Activated naive CD8-positive, alpha-beta T cell treated with anti-CD3 and anti-CD28 coated beads, Interleukin-2, amount 10 ng/mL, durations not matched to agents 7 days and 5 days (primary cell): ENCODE measurements at places on chromosomes 13 and 19.
A peak's percentile ranks its signal among the peaks of the same experiment; 100 is the strongest.

- DNase-seq, result no peak
These were observed 330.2 kb downstream of the PCDH9 start for GRCh38 chr13:66899955-66900354.

GRCh38 chr13:36608474-36608873, 65.3 kb upstream of the SERTM1 start:
- no peak for DNase-seq

DNA sequence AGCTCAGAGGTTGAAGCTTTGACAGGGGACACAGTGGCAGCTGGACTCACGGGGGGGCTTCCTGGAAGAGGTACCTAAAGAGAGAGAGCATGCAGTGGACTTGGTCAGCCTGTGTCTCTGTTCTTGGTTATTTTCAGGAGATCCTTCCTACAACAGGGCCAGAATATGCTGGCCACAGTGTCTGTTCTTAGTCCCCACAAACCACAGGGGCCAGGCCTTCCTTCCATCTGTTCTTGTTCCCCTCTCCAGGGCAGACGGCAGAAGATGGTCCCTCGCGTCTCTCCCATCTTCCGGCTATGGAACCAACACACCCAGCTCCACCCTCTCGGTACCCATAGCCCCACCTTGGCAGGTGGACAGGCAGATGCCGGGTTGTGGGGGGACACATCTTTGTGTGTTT, 24.8 kb downstream of the MAST3 start:
- DNase-seq, result no peak

- no peak for DNase-seq
These were observed 86.4 kb downstream of the EFNB2 start for GRCh38 chr13:106449096-106449495.

DNA sequence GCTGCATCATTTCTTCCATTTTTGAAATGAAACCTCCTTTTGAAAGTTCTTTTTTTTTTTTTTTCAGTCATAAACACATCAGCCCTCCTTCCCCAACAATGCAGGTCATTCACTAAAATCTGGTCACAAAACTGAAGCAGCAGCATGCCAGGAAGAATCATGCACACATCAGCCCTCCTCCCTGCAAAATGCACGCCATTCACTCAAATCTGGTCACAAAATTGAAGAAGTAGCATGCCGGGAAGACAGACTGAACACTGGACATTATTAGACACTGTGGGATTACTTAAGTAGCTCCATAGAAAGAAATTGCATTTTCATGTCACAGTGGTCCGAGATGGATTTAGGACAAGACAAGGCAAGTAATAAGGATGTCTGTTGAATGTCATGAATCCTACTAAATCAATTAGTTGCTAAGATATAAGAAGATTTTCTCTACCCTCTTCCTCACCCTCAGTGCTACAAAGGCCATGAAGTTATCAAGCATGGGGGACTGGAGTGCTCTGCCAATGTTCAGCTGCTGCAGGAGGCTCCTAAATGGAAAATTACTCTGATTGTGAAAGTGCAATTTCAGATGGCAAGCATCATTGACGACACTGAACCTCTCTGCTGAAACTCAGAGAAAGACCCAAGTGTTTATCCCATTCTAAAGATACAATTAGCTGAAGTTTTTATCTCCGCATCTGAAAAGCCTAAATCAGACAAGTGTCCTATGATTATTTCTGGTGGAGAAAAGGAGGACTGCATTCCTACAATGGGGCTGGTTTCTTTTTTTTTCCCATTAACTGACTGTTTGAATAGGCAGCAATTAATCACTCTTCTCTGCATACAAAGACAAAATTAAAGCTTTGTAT, 913.2 kb downstream of the DIAPH3 start:
- DNase-seq, result no peak

DNA sequence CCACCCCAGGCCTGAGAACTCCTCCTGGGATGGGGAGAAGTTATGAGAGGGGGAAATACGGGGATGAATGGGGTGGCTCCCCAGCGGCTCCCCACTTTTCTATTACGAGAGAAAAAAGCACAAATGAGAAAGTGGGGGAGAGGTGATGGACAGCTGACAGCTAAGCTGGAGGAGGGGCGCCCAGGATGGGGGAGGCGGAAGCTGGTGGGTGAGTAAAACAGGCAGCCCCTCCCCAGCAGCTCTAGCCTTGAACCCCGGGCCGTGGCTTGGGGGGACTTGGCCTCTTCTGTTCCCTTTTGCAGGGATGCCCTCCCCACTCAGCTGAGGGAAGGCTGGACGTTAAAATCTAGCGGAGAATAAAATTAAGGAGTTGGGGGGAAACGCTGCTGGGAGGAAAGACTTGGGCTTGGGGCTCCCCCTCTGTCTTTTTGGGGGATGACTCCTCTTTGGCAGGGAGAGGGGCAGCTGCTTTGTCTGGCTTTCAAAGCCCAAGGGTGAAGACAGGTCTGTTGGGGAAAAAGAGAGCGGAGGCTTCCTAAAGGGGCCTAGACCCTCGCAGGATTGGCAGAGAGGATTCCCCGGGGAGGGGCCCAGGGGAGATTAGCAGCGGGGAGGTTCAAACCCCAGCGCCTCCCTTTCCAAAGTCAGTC, 1.4 kb upstream of the SAMD1 start:
- DNase-seq, result peak; percentile 73

DNA sequence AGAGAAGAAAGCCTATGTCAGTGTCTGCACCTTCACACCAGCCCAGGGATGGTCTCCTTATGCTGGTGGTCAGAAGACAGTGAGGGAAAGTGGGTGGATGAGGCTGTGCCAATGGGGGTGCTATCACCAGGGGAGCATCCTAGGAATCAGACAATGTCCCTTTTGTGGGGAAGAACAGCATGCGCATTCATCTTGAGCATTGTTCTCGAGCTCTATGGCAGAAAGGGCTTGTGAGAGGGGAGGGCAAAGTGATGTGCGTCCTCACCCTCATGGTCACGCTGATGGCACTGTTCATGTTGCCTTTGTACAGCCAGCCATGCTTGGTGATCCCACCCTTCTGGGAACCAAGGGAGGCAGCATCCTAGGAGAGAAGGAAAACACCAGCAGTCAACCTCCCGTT, 56.1 kb downstream of the DOCK9 start:
- DNase-seq, result no peak

GRCh38 chr13:37385248-37385647, 213.3 kb downstream of the POSTN start:
- no peak for DNase-seq

GRCh38 chr13:76873445-76873844, 12.8 kb downstream of the KCTD12 start:
- DNase-seq, result no peak

GRCh38 chr19:31883296-31883990, 462.0 kb upstream of the ZNF507 start:
- no peak for DNase-seq

GRCh38 chr13:113805431-113806103, 46.5 kb downstream of the TMEM255B start:
- no peak for DNase-seq

DNA sequence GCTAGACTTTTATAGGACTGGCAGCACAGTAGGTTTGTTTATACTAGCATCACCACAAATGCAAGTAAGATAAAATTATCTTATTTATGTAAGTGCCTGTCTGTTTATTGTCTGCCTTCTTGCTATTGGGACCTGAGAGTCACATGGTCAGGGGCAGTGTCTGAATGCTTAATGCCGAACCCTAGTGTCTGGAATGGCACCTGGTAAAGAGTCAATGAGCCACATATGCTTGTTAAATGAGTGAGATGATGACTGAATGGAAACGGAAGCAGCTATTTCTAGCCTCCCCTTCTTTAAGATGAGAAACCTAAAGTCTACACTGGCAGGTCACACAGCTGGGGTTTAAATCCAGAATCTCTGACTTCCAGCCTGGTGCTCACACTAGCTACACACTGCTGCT, 92.2 kb downstream of the STOML3 start:
- no peak for DNase-seq

DNA sequence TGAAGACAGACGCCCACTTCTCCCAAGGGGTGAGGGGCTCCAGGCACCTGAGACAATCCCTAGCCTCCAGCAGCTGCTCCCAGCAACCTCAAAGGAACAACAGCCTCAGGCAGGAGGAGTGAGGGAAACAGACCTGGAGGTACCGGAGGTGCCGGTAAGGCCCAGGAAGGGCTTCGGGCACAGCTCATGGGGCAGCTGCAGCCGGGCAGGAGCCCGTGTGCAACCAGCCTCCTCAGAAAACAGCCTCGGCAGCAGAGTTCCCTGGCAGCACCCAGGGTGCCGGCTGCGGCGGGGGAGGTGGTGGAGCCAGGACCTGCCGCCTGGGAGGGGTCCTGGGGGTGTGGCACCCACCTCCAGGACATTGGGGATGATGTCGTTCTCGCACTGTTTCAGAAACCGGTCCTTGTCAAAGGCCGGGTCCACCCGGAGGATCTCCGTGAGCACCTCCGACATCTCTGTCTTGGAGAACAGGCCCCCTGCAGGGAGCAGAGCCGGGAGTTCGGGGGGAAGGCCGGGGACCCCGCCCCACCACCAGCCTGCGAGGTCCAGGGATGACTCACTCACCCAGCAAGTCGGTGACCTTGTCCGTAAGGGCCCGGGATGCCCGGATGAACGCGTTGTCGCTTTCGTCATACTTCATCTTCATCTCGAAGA, 6.5 kb upstream of the CTXN1 start:
- no peak for DNase-seq

GRCh38 chr19:50500060-50500752, 10.8 kb downstream of the JOSD2 start:
- no peak for DNase-seq

- DNase-seq, result no peak
These were observed 8.2 kb downstream of the CLC start for GRCh38 chr19:39729594-39729993.

DNA sequence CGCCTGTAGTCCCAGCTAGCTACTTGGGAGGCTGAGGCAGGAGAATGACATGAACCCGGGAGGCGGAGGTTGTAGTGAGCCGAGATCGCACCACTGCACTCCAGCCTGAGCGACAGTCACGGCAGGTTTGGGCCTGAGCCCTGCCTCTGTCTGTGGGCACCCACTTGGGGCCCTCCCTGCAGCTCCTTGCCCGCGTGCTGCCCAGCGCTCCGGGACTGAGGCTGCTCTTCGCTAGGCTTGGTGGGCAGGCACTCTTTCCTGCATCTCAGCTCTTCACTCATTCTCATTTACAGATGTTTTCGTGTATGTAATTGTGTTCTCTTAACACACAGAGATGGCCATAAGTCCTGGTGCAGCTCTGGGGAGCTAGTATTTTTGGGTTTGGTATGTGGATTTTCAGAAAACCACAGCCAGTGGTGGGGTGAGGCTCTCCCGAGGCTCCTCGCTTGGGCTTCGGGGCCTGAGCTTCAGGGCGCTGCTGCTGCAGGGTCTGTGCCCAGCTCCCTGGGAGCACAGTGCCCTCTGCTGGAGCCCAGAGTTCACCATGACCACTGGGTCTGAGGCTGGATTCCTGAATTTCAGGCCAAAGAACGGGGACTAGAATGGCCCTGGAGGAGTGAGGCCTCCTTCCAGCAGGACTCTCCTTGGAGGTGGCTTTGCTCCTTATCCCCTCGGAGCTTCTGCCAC, 15.2 kb downstream of the UPF1 start:
- DNase-seq, result peak; percentile 73

DNA sequence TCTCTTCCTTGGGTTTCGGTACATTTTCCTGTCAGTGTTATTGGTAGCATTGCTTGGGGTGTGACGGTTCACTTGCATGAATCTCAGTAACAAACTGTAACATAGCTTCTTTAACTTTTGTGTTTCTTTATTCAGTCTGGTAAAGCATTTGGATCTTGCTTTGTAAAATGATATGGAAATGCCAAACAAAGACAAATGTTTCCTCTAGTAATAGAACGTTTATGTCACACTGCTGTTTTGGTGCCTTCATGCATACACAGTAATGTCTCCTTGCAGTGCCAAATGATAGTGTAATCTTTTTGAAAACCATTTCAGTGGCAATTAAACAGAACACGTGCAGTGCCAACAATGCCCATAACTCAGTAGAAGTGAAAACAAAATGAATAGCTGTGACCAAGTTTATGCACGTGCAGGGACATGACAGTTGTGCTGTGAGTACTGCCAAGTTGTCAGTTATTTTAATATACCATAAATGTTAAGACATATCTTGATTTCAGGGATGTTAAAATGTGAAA, 110.8 kb downstream of the RXFP2 start:
- DNase-seq, result no peak

- no peak for DNase-seq
These were observed 12.6 kb downstream of the KHSRP start for GRCh38 chr19:6412061-6412446.

- no peak for DNase-seq
These were observed 3.1 kb upstream of the TMEM86B start for GRCh38 chr19:55231391-55232285.

DNA sequence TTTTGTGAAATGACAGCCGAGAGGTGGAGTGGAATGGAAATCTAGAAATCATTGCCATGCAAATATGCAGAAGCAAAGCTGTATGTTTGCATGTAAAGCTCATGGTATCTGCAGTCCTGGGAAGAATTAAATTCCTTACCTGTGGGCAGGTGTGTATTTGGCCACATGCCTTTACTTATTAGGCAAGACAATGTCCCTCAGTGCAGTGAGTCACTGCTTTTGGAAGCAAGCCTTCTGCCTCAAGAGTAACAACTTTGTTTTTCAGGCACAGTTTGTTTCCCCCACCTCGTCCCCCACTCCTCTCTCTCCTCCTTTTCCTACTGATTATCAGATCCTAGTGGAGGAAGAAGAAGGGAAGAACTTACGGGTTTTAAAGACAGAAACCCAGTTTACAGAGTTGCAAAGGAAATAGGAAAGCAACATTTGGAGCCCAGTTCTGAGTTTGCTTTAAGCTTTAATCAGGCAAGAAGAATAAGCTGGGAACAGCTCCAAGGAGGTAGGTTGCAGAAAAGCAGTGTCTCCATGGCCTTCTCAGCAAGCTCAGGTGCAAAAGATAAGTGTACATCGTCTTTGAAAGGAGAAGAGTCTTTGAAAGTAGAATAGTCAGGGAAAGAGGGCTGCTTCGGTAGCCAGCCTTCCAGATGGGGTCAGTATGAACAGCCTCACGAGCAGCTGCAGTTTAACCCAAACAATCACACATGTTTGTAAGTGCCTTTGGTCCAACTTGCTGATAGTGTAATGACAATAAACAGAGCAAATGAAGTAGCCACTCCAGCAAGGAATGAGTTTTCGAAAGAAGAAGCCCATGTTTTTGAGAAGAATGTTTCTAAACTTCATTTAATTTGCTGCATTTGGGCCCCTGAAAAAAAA, 190.1 kb downstream of the KLF5 start:
- no peak for DNase-seq

- no peak for DNase-seq
These were observed 220.3 kb downstream of the DNAJC15 start for GRCh38 chr13:43243711-43244110.

GRCh38 chr19:12350890-12351197, 14.6 kb downstream of the ZNF442 start:
- DNase-seq, result no peak

- no peak for DNase-seq
These were observed 29.3 kb downstream of the CBY2 start for GRCh38 chr13:45731455-45731854.
